ENCODE measurements at places on chromosomes 3 and 15. TPM values are rescaled to one million over a fixed set of nuclear protein-coding genes. Genes with fewer than 3 reads are reported as not detected.

ACKR4 gene
- not detected for total RNA-seq

DNA sequence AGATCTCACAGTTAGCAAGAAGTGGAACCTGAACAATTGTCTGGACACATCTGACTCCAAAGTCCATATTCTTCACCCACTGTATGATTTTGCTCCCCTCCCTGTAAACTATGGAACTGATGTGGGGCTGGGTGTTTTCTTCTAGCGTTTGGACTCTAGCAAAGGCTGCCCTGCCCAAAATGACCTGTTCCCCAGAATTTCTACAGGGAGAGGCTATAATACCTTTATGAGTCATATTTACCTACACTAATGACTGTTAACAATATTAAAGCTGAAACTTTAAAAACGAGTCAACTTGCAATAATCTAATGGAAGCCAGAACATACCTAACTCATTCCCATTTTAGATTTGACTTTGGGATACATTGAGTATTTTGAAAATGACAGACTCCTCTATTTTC is 531.2 kb upstream of the CFAP20DC start:
- H3K4me1 ChIP-seq, result peaks cover 2% of the 10 kb centered on the region
- no peak for DNase-seq
- H3K4me3 ChIP-seq, result no peak overlapping the region
- no peaks in the 10 kb centered on the region for H3K27me3 ChIP-seq
- no peak overlapping the region for H3K27ac ChIP-seq

REC114 gene
- total RNA-seq, result not detected

DNA sequence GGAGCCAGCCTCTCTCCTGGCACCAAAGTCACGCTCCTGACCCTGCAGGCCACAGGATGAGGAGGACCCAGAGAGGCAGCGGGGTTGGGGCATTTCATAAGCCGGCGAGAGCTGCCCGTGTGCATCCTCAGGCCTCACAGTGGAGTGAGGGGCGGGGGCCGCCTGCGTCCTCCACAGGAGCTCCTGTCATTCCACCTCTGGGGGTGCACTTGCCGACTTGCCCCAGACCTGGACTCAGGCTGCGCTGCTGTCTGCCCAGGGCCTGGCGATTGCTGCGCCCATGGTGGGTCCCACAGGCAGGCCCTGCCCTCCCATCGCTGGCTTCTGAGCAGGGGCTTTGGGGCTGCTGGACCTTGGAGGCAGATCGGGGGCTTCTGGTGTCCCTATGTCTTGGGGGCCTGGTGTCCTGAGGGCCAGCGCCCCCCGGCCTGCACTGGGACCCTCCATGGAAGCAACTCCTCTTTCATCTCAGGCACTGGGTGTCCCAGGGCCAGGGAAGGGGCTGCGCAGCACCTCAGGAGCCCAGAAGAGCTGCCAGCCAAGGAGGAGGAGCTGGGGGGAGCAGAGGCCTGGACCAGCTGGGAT is 184.0 kb downstream of the GOLGA6L6 start:
- no peaks in the 10 kb centered on the region for H3K4me1 ChIP-seq
- H3K27ac ChIP-seq, result no peak overlapping the region
- no peaks in the 10 kb centered on the region for H3K36me3 ChIP-seq
- DNase-seq, result peak; percentile 44
- H3K4me3 ChIP-seq, result no peak overlapping the region

- H3K27me3 ChIP-seq, result peaks cover 20% of the 10 kb centered on the region
- H3K4me1 ChIP-seq, result no peaks in the 10 kb centered on the region
- H3K27ac ChIP-seq, result no peak overlapping the region
- no peak overlapping the region for H3K4me3 ChIP-seq
- DNase-seq, result no peak
Observed at GRCh38 chr15:29800491-29801366, 21.5 kb downstream of the TJP1 start.

- H3K27me3 ChIP-seq, result no peaks in the 10 kb centered on the region
- H3K36me3 ChIP-seq, result peaks cover 2% of the 10 kb centered on the region
- H3K4me1 ChIP-seq, result peaks cover 13% of the 10 kb centered on the region
- DNase-seq, result peak; percentile 41
Observed at GRCh38 chr3:49724586-49724985, 835 bp upstream of the GMPPB start.

DNA sequence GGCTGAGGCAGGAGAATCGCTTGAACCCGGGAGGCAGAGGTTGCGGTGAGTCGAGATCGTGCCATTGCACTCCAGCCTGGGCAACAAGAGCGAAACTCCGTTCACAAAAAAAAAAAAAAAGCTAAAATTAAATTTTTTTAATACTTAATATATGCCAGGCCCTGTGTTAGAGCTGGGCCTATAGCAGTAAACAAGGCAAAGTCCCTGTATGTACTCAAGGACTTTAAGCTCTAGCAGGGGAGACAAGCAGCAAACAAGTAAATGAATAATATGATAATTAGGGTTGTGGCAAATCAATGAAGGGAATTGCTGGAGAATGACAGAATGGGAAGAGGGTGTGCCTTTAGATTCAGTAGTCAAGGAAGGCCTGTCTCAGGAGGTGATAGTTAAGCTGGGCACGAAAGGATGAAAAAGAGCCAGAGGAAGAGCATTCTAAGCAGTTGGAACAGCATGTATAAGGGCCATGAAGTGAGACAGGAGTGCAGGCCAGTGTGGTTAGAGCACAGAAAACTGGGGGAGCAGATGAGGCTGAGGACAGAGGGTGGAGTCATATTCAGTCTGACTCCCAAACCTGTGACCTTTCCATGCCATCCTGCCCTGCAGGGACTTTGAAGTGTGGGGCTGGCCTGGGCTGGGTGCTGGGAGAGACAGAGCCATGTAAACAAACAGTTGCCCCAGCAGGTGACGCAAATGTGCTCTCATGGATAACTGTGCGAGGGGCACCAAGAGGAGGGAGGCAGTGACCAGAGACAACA is 6.6 kb upstream of the RAF1 start:
- no peak overlapping the region for H3K27ac ChIP-seq
- H3K4me1 ChIP-seq, result no peaks in the 10 kb centered on the region
- DNase-seq, result no peak
- peaks cover 6% of the 10 kb centered on the region for H3K27me3 ChIP-seq
- H3K36me3 ChIP-seq, result no peaks in the 10 kb centered on the region
- H3K4me3 ChIP-seq, result no peak overlapping the region

DNA sequence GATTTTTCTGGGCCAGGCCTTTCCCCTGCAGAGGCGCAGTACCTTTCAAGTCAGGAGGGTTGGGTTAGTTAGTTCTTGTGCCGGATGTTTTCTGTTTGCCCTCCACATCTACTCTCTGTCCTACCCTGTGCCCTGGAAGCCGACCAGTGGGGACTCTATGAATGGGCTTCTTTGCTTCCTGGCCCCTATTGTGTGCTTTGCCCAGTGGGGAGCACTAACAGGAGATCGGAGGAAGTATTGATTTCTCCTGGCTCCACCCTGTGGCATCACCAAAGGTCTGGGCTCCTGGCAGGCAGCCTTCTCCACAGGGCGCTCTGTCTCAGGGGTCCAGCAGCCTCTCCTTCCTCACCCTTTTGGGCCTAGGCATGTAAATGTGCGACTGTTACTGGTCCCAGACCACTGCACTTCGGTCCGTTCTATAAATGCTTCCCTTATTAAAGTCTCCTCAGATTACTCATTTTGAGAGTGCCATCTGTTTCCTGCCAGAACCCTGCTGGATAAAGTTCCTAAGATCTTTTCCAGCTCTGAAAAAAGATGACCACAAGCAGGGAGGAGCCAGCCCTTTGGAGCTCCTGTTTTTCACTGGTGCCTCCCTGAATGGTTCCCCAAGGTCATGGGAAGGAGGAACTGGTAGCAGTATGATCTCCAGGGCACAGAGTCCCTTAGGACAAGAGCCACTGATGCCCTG is 44.5 kb downstream of the CTDSPL start:
- peaks cover 2% of the 10 kb centered on the region for H3K36me3 ChIP-seq
- DNase-seq, result no peak
- H3K27me3 ChIP-seq, result peaks cover 22% of the 10 kb centered on the region
- peaks cover 54% of the 10 kb centered on the region for H3K4me1 ChIP-seq

DNA sequence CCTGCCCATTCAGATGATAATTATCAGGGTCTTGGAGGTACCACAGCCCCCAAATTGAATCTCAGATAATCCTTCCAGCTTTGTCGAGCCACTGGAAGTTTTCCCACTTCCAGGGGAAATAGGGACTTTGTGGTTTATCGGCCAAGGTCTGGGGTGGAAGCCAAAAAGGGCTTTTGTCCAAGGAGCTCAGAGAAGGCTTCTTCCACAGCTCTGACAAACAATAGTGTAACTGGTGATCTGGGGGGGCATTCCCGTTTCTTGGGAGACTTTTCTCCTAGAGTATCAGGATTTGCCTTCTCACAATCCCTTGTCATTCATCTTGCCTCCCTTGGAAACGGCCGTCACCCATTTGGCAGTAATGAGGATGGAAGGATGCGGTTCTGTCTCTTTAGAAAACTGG is 18.4 kb downstream of the SRGAP3 start:
- peaks cover 10% of the 10 kb centered on the region for H3K27me3 ChIP-seq
- peaks cover 4% of the 10 kb centered on the region for H3K36me3 ChIP-seq
- peaks cover 12% of the 10 kb centered on the region for H3K4me1 ChIP-seq
- no peak for DNase-seq

GRCh38 chr3:154775821-154776548 is 304.1 kb upstream of the MME start:
- no peaks in the 10 kb centered on the region for H3K36me3 ChIP-seq
- H3K27ac ChIP-seq, result no peak overlapping the region
- no peaks in the 10 kb centered on the region for H3K4me1 ChIP-seq
- no peaks in the 10 kb centered on the region for H3K27me3 ChIP-seq

CPLX3 gene
- total RNA-seq, result 0.28 TPM

CLDN18 gene
- total RNA-seq, result not detected

DNA sequence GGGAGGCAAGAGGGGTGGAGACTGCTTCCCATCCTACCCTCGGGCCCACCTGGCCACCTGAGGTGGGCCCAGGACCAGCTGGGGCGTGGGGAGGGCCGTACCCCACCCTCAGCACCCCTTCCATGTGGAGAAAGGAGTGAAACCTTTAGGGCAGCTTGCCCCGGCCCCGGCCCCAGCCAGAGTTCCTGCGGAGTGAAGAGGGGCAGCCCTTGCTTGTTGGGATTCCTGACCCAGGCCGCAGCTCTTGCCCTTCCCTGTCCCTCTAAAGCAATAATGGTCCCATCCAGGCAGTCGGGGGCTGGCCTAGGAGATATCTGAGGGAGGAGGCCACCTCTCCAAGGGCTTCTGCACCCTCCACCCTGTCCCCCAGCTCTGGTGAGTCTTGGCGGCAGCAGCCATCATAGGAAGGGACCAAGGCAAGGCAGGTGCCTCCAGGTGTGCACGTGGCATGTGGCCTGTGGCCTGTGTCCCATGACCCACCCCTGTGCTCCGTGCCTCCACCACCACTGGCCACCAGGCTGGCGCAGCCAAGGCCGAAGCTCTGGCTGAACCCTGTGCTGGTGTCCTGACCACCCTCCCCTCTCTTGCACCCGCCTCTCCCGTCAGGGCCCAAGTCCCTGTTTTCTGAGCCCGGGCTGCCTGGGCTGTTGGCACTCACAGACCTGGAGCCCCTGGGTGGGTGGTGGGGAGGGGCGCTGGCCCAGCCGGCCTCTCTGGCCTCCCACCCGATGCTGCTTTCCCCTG is 2.2 kb upstream of the FES start:
- DNase-seq, result no peak
- no peak overlapping the region for H3K4me3 ChIP-seq
- H3K27ac ChIP-seq, result no peak overlapping the region
- H3K27me3 ChIP-seq, result no peaks in the 10 kb centered on the region

DNA sequence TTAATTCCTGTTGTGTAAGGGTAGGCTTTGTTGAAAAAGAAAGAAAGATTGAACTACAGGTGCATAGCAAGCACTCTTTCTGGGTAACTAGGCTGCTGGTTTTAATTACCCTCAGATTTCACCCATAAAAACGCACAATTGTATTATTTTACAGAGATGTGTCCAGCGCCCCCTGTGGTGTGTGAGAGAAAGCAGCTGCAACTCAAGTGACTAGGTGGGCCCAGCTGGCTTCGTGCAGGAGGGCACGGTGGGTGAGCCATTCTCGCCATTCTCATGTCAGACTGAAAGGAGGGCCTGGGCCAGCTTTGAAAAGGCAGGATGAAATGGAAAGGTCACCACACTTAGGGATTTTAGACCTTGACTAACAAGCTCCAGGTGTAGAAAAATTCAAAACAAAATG is 122.6 kb downstream of the LRIG1 start:
- H3K27ac ChIP-seq, result peak overlapping the region; percentile 62
- H3K36me3 ChIP-seq, result peaks cover 51% of the 10 kb centered on the region
- H3K4me1 ChIP-seq, result peaks cover 6% of the 10 kb centered on the region
- no peak overlapping the region for H3K4me3 ChIP-seq

GRCh38 chr15:78567531-78567930 is 2.2 kb downstream of the CHRNA5 start:
- DNase-seq, result no peak
- peaks cover 31% of the 10 kb centered on the region for H3K27me3 ChIP-seq
- no peaks in the 10 kb centered on the region for H3K36me3 ChIP-seq

DNA sequence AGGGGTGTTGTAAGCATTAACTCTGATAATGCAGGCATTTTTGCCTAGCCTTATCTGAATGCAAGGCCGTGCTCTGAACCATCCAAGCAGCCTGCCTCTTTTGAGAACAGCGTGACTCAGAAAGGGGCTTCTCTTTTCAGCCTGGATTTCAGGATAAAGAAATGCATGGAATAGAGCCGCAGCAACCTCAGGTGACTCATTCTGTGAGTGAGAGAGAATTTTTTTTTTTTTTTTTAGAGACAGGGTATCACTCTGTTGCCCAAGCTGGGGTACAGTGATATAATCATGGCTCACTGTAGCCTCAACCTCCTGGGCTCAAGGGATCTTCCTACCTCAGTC is 20.6 kb upstream of the PDE8A start:
- peaks cover 8% of the 10 kb centered on the region for H3K4me1 ChIP-seq
- H3K36me3 ChIP-seq, result peaks cover 1% of the 10 kb centered on the region
- H3K27me3 ChIP-seq, result peaks cover 13% of the 10 kb centered on the region
- H3K4me3 ChIP-seq, result no peak overlapping the region
- DNase-seq, result no peak
- H3K27ac ChIP-seq, result no peak overlapping the region

PRR23B gene
- not detected for total RNA-seq

DNA sequence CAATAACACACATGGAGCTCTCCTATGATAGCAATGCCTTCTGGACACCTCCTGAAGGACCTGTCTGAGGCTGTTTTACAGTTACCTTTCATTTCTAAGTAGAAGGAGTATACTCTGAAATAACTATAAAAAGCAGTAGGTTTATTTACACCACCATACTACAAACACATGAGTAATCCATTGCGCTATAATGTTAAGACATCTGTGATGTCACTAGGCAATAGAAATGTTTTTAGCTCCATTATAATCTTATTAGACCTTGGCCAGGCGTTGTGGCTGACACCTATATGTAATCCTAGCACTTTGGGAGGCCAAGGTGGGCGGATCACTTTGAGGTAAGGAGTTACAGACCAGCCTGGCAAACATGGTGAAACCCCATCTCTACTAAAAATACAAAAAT is 24.7 kb downstream of the PXK start:
- H3K27ac ChIP-seq, result peak overlapping the region; percentile 78
- H3K4me1 ChIP-seq, result peaks cover 42% of the 10 kb centered on the region
- H3K27me3 ChIP-seq, result no peaks in the 10 kb centered on the region
- DNase-seq, result no peak
- H3K4me3 ChIP-seq, result peak overlapping the region; percentile 30
- peaks cover 6% of the 10 kb centered on the region for H3K36me3 ChIP-seq

- no peak overlapping the region for H3K27ac ChIP-seq
- H3K27me3 ChIP-seq, result peaks cover 2% of the 10 kb centered on the region
- no peaks in the 10 kb centered on the region for H3K36me3 ChIP-seq
- no peak for DNase-seq
- H3K4me1 ChIP-seq, result no peaks in the 10 kb centered on the region
Observed at GRCh38 chr3:34285827-34286188, 487.4 kb downstream of the PDCD6IP start.
